ENCODE measurements at places on chromosomes 12 and 14.

DNA sequence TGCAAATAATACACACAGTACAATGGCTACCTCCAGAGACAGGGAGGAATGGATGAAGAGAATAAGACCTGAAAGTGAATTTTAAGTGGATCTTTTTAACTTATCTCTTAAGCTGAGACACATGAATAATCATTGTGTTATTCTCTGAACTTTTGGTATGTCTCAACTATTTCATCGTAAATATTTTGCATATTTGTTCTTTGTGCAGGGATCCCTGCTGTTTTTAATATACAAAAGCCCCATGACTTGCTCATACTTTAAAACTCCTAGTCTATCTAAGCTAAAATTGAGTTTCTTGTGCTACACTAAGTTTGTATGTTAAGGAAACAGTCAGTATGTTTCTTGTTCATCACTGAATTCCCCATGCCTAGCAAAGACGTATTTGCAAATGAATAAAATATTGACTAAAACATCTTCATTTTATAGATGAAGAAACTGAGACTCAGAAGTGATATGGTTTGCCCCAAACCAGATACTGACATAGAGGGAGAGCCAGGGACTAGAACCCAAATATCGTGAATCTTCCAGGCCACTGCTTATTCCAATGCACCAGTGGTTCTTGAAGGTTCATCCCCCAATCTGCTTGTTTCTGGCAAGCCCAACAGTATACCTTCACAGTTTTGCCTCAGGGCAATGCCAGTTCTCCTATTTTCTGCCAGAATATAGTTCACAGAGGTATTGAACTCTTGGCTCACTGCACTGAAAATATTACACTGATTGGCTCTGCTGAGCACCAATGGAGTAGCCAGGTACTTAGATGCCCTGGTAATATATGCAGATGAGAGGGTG is 356.9 kb downstream of the MED13L start:
- DNase-seq = no peak

DNA sequence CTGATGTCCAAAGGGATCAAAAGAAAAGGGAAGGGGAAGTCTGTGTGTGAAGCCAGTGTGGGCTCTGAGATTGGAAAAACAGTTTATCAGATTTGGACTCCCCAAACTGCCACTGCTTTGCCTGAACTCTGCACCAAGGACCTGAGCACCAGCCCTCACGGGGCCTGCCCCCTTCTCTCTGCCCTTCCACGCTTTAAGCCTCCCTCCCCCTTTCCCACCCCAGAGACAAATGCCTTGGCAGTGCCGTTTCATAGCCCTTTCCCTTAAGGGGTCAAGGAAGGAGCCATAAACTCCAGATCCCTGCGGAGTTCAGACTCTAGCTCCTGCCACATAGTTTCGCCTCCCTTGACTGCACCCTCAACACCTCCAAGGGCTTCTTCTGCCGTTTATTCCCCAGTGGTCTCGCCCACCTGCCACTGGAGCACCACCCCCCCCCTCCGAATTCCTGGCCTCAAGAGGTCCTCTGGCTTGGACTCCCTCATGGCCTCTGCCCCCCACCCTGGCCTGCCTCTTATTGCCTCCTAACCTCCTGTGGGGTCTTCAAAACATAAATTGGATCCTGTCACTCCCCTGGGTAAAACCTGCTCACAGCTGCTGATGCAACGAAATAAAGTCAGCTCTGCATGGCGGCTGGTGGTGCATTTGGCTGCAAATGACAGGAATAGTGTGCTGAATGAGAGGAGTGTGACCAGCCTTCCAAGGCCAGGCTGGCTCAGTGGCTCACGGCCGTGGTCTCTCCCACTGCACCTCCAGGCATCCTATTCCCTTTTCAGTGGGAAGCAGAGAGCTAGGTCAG is 18.8 kb downstream of the SLC25A29 start:
- no peak for DNase-seq

- no peak for DNase-seq
Measured at GRCh38 chr12:56953314-56953713, 4.1 kb downstream of the RDH16 start.

GRCh38 chr12:51390891-51391282 is 319 bp downstream of the GALNT6 start:
- DNase-seq = peak; percentile 56

DNA sequence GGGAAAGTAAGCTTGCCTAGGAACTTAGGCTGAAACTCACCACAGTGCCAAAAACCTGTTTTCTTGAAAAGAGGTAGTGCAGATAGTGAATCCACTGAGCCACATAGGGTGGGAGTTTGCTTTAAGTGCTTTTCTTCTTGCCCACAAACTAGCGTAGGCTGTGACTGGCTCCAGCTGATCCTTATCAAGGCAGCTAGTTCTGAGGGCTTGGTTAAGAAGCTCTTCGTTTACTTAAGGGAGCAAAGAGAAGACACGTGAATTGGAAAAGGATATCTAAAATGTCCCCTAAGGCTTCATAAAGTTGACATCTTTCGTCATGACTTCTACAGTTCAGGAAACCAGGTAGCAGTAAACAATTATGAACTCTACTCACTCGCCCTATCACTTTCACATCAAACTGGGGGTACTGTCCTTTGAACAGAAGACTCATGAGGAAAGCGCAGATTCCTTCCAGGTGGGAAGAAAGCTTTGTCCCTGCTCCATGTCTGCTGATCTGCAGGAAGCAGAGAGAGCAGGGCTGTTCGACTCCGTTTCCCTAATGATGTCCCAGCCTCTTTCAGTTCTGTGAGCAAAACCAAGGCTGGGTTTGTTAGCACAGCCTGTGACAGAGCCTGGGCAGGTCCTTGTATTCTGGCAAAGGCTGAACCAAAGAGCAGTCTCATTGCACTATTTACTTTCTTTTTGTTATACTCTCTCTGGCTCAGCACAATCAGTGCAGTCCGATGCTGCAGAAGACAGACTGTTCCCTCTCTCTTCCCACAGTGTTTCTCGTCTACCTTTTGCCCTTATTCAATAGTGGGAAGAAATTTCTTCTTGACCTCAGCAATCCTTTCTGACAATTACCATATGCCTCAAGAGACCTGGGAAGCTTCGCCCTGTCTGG is 93.5 kb upstream of the ETV6 start:
- DNase-seq = no peak

DNA sequence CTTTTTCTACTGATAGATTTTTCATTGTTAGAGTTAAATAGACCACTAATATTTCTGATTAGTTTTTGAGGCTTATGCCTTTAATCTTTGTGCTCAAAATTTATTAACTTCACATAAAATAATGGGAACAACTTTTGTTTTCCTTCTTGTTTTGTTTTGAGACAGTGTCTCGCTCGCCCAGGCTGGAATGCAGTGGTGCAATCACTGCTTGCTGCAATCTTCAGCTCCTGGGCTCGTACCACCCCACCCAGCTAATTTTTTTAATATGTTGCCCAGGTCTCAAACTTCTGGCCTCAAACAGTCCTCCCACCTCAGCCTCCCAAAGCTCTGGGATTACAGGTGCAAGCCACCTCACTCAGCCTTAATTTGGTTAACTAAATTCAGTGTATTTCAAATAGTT is 16.8 kb downstream of the SCFD1 start:
- no peak for DNase-seq

GRCh38 chr14:24734917-24735500 is 101.0 kb upstream of the GZMB start:
- no peak for DNase-seq

DNA sequence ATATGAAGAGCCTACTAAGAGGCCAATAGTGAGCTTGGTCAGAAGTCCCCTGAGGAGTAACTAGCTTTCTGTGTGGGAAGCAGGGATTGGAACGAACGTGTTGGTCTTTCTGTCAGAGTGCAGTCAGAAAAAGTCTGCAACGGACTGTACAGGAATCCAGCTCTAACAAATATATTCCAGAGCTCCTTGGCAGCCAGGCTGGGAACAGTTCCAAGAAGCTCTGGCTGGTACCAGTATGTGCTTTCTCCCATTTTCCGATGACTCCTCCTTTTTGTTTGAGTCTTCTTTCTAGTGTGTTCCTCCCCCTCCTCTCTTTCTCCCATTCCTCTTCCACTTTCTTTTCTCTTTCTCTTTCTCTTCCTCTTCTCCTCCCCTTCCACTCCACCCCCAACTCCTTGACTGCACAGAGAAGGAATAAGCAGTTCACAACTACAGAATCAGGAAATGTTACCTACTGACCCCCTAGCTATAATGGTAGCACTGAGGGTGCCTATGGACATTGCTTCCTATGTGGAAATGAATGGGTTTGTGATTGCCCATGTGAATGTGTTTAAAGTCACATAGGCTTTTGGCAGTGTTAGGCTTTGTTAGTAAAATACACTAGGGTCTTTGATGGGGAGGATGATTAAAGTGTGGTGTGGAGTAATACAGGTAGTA is 59.9 kb downstream of the TTLL5 start:
- DNase-seq = no peak

DNA sequence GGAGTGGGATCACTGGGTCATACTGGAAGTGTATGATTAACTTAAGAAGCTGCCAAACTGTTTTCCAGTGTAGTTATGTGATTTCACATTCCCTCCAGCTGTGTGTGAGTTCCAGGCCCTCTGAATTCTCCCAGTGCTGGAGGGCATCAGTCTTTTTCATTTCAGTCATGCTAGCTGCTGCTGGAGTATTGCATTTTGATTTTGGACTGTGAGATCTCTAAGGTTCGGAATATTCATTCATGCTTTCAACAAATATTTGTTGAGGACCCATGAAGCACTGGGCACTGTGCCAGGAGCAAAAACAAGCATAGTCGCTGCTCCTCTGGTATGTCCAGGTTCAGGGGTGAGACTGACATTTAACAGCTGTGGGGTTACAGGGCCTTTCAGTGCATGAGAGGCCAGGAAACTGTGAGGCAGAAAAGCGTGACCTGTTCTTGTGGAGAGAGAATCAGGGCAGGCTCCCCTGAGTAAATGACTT is 133.2 kb downstream of the SCARB1 start:
- DNase-seq = no peak

DNA sequence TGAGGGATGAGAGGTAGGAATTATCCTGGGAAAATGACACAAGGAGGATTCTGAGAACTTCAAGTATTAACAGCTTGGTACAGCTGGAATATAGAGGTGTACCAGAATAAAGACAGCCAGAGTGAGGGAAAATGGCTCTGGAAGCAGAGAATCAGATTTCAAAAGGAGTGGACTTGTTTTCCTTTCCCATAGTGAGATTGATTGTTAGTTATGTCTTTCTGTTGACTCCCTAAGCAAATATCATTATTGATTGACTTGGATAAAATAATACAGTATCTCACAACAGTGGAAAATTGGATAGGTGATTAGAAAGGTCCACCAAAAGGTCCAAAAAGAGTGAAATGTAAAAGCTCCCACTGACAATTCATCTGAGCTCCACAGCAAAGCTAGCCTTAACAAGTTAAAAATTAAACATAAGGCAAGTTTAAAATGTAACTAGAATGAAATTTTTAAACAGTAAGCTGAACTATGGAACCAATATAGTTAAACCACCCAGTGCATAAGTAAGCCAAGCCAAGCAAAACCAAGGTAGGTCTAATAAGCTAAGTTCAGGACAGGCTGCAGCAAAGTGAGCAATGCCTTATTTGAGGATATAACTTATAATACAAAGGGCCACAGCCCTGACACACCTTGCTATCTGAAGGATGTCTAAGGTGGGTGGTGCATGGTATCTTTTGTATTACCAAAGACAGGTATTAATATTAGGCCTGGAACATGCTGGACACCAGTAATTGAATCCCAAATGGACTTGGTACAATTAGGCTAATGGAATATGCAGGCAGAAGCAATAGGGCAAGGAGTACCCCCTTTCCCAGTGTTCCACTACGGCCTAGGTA is 21.8 kb downstream of the ENTPD5 start:
- no peak for DNase-seq

DNA sequence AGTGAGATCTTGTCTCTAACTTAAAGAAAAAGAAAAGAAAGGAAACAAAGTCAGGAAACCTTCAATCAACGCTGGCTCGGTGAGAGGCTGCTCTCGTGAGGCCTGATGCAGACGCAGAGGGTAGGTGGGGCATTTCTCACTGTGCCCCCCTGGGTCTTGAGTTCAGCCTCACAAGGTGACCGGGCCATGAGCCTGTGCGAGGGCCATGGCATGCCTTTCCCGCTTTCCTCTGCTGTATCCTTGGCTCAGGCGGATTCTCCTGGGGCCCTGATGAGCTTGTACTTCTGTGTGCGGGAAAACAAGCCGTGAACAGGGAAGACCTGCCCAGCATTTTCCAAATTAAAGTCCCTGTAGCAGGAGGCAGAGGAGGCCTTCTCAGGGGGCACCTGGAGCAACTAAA is 20.2 kb downstream of the ADGRD1 start:
- DNase-seq = no peak

GRCh38 chr12:27493260-27493940 is 30.6 kb upstream of the PPFIBP1 start:
- no peak for DNase-seq

DNA sequence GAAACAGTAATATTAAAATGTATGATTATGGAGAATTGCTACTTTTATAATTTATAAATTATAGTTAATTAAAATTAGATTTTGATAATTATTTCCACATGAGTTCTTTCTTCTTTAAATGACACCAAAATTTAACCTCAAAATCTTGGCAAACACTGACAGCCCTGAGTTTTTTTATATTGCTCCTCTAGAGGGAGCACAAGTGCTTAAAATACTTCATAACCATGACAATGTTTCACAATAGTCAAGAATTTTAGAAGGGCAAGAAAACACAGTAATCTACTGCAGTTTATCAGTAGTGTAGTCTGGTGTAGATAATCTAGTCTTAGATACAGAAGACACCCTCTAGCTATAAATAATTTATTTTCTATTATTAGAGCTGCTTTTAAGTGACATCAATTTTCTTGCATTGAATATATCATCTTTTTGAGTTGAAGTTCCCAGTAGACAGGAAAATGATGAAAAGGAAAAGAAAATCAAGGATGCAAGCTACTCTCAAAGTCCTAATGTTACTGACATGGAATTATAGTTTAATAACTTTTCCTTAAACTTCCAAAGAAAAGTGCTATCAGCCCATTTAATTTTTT is 14.3 kb upstream of the PTGER2 start:
- DNase-seq = no peak

GRCh38 chr14:85618390-85618789 is 88.4 kb downstream of the FLRT2 start:
- no peak for DNase-seq

GRCh38 chr14:95156161-95157047 is 925 bp downstream of the DICER1 start:
- peak; percentile 54 for DNase-seq

DNA sequence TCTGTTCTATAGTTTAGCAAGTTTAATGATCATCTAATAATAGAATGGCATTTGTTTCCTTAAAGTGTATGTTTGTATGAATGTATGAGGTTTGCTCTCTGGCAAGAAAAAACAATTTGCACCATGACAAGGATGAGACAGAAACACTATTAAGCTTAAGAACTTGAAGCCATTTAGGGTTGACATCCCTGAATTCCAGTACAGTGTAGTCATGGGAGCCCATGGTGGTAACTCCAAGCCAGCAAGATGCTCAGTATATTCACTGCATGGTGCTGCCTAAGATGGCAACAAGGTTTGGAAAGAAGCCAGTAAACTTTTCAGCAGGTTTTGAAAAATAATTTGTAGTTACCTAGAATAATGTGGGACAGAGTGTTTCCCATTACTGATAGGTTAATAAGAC is 158.6 kb downstream of the PRIMA1 start:
- no peak for DNase-seq

Data from activated T-cell treated with anti-CD3 and anti-CD28 coated beads, Interleukin-2, amount 50 U/mL, for 48 hours (primary cell).